ENCODE measurements at places on chromosomes 5 and 9. TPM values are rescaled to one million over a fixed set of nuclear protein-coding genes. Genes with fewer than 3 reads are reported as not detected.

The F12 gene
- 9.6 TPM for total RNA-seq

The GTF3C5 gene
- total RNA-seq = 118 TPM

The XRCC4 gene
- 42.9 TPM for total RNA-seq

The SHISAL2B gene
- not detected for total RNA-seq

The OMD gene
- not detected for total RNA-seq

The DIPK1B gene
- total RNA-seq = 6.6 TPM

DNA sequence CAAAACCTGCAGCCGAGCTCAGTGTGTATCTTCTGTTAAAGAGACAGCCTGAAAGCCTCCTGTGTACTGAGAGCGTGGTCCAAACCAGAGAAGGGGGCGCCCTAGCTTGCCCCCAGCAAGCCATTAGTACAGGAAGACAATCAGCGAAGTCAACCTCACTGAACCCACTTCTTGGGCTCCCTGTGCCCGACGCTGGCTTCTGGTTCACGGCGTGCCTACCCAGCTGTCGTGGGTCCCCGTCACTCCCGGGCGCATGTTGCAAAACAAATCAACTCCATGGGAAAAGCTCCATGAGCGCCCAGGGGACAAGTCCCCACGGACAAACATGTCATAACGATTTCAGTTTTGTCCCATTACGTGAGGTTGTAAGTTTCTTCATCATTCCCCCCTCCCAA lies 326.9 kb downstream of the SH3GL2 start:
- DNase-seq = no peak

DNA sequence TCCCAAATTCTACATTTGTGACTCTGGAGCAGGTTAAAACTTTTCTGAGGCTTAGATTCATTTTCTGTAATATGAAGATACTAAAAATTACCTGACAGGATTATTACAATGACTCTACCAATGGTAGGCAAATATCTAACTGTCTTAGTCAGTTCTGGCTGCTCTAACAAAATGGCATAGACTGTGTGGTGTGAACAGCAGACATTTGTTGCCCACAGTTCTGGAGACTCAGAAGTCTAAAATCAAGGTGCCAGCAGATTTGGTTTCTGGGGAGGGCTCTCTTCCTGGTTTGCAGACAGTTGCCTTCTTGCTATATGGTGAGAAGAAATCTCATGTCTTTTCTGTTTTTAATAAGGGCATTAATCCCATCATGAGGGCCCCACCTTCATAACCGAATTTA lies 245.1 kb downstream of the MAST4 start:
- no peak for DNase-seq

GRCh38 chr5:151454166-151454565 lies 6.8 kb downstream of the SLC36A1 start:
- DNase-seq = no peak

DNA sequence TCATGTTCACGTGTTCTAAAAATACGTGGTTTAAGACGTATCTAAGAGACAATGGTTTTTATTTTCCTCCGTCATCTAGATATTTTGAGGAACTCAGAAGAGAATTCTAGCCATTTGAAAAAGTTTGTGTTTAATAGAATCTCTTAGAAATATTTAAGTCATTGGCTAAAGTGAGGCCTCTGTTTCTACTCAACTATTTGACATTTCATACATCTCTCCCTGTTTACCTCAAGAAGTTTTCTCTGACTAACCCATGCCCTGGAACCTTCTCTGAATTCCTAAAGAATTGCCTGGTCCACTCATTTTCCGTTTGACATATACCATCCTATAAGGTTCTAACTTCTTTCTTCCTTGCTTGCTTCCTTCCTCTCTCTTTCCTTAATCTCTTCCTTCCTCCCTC lies 178.7 kb downstream of the SNCAIP start:
- no peak for DNase-seq

DNA sequence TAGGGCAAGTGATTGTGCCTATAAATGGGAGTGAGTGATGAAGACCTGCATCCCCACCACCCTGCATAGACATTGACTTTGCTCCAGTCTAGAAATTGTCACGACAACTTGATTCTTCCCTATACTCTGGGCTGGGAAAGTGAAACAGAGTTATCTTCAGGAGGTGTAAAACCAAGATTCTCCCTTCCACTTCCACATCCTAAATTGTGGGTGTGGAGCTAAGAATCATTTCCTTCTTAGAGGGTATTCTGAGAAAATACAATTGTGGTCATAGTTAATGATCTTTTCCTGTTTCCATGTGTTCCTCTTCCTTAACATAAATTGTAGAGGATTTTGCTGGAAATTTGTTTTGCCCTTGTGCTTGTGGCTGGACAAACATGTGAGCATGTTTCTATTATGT lies 96.8 kb upstream of the PJA2 start:
- DNase-seq = no peak

- DNase-seq = no peak
These were observed 180.7 kb upstream of the TARS1 start for GRCh38 chr5:33260098-33260497.

DNA sequence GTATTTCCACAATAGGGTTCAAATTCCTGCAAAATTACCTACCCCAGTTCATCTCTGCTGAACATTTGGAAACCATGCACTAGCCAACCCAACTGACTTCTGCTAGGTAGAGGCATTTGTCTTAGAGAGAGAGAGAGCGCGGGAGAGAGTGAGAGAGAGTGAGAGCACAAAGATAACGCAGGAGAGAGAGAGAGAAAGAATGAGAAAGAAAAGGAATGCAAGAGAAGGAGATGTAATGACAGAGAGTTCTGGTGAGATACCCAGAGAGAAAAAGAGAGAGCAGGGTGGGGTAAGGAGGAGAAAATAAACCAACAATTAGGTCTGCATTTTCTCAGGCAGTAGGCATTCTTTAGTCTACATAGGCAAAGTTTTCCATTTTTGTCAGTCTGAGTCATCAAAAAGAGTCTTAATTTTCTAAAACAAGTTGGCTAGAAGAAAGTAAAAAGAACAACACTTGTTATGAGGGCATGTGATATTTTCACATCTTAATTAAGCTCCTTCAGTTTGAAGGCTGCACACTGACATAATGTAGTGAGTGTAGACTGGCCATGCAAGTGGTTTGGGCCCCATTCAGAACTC lies 98.2 kb downstream of the MAP1B start:
- no peak for DNase-seq

- DNase-seq = no peak
These were observed 36.5 kb downstream of the ARHGEF37 start for GRCh38 chr5:149617760-149618306.

DNA sequence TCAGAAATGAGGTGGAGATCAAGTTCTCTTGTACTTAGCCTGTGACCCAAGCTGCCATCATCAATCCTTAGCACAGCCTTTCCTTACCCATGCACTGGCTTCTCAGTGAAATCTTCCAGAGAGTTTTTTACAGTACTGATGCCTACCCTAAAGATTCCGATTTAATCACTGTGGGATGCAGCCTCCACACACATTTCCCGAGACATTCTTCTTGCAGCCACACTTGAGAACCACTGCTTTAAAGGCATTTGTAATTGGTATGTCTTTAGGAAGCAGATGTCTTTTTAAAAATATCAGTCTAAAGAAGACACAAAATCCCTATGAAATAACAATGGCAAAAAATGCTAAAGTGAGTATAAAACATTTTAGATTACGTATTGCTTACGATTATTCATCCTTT lies 17.3 kb upstream of the GLIS3 start:
- no peak for DNase-seq

DNA sequence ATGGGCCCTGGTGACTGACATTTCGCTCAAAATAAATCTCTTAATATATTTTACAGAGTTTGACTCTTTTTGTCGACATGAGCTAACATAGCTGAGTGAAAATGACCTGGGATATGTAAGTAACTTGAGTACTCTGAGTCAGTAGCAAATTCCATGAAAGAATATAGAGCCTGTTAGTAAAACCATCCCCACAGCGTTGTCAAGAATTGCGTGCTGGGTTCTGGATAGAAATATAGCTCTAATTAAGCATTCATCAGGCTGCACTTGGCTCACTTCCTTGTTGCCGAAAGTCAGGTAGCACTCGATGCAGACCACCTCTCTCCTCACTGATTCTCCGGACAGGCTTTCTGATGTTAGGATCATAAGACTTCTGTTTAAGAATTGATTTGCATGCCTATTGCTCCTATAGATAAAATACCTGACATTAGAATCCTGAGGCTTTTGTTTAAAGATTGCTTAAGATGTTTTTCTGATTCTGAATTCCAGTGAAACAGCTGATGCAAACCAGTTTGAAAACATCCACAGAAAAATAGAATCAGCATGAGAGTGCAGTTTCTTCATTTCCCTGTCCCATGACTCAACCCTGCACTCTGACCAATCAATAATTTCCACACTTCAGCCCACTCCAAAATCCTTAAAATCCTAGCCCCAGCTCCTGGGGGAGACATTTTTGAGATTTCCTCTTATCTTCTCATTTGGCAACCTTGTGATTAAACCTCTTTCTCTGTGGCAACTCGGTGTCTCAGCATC lies 310.6 kb downstream of the DIRAS2 start:
- DNase-seq = peak; percentile 11

GRCh38 chr5:144697847-144698262 lies 527.2 kb downstream of the KCTD16 start:
- peak; percentile 0 for DNase-seq

GRCh38 chr9:13467157-13467556 lies 187.7 kb upstream of the MPDZ start:
- DNase-seq = no peak

- DNase-seq = no peak
These were observed 799.3 kb upstream of the NUDT12 start for GRCh38 chr5:104361932-104362331.

- DNase-seq = peak; percentile 72
These were observed 124.3 kb downstream of the UGCG start for GRCh38 chr9:112020680-112021596.

- no peak for DNase-seq
These were observed 18.0 kb upstream of the DUSP1 start for GRCh38 chr5:172788771-172789686.

GRCh38 chr9:100455470-100455869 lies 17.5 kb upstream of the TMEFF1 start:
- DNase-seq = no peak
